ENCODE measurements at places on chromosomes 1 and 21.

DNA sequence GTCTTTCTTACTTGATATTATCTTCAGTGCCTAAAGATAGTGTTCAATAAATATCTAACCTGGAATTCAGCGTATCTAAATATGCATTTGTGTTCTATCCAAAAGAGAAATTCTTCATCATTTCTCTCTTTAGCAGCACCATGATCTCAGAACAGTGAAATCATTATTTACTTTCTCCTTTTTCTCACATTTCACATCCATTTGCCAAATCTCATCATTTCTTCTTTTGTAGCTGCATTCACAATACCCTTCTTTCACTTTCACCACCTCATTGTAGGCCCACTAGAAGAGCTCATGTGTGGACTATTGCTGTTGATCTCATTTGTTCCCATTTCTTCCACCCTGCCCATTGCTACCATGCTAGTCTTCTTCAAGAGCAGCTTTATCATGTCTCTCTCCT, 178.0 kb downstream of the PHTF1 start:
- DNase-seq: no peak

DNA sequence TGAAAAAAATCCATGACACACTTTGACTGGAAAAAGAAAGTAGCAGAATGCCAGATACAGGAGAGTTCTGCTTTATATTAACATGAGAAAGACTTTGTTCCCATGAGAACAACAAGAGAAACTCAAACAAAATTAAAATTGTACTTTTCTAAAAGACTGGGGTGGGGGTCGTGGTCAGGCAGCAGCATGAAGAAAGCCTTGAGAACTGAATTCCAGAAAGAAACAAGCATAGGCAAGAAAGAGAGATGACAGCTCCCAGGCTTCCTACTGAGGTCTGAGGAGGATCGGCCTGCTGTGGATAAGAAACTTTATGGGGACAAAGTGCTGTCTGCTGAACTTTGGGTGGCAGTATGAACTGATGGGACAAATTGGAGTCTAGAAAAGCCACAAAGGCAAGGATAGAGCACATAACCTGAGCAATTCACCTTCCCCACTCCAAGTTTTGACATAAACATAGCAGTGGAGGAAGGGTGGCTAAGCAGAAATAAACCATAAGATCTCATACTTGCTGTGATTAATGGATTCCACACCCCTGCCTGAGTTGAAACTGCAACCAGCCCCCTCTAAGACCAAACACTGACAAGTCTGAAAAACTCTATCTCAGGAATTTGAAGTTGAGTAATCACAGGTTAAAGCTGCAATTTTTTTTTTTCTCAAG, 43.7 kb downstream of the COL6A1 start:
- DNase-seq: no peak

DNA sequence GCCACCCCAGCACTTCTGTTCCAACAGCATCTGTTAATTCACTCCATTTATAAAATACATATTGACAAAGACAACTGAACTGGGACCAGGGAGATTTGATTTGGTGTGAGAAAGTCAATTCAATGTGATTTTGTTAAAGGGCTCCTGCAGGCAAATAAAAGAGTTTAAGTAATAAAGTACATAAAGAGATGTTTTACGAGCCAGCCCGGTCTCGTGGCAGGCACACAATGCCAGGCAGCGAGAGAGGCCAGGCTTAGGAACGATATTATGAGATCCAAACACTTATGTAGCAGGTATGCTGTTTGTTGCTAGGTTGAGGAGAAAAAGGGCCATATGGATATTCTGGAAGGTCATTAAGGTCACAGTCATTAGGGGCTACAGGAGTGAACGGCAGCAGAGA, 227.1 kb downstream of the KCTD3 start:
- no peak for DNase-seq

DNA sequence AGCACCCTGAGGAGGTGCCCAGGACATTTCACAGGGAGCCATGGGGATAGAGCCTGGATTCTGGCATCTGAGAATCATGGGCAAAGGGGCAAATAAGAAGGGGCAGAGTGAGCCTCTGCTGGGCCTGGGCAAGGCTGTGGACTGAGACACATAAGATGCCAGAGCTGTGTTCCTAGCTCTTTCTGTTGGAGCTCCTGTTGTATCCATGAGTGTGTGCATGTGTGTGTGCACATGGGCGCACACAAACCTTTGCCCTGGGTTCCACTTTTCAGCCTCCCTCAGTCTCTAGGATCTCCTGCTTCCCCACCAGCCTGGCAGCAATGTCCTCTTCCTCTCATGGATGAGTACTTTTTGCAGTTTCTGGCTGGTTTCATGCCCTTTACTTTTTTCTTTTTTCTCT, 44.0 kb downstream of the ATF3 start:
- no peak for DNase-seq

DNA sequence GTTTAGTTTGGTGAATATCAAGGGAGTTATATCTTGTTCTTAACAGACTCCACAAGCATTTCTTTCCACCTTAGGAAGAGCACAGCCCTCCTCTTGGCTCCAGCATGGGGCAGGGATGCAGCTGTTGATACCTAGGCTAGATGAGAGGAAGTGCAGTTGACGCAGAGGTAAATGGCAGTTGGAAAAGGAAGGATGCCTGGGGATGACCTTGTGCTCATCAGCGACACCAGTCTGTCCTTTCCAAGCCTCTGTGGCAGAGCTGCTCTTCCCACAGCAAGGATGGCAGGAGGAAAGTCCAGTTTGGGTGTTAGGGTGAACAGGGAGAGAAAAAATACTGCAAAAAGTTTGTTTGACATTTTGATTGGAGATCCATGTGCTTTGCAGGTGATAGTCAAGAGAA, 6.2 kb downstream of the PROX1 start:
- no peak for DNase-seq

DNA sequence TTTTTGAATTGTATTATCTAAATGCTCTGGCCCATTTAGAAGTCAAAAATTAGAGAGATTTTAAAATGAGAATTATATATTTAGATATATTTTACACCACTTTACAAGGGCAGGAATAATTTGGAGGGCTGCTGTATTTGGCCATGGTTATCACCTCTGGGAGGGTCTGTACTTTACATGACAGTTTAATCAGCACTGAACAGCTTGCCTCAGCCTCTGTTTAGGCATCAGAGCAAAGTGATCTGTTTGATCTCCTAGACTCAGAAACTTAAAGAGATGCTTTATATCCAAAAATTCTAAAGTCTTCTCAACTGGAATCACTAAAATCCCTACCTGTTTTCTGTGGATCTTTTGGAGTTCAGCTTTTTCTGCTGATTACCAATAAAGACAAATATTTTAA, 5.4 kb upstream of the SPTA1 start:
- no peak for DNase-seq

DNA sequence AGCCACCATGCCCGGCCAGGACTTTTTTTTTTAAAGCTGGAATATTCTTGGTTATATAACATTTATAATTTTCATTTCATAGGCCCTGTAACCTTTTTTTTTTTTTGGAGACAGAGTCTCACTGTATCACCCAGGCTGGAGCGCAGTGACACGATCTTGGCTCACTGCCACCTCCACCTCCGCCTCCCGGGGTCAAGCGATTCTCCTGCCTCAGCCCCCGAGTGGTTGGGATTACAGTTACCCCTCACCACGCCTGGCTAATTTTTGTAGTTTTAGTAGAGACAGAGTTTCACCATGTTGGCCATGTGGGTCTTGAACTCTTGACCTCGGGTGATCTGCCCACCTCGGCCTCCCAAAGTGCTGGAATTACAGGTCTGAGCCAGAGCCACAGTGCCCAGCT, 12.6 kb downstream of the ZYG11B start:
- no peak for DNase-seq

DNA sequence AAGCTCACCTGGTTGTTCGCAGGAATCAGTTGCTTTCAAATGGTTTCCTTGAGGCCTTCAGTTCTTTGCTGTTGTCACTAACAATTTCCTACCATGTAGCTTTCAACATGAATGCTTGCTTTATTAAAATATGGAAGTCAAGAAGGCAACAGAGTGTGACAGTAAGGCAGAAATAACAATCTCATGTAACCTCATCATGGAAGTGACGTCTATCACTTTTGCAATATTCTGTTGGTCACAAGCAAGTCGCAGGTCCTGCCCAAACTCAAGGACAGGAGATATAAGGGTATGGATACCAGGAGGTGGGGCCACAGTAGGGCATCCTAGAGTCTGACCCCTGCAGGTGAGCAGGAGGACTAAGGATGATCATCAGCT, 296.8 kb upstream of the ZP4 start:
- no peak for DNase-seq

GRCh38 chr1:36843906-36844610, 190.3 kb downstream of the GRIK3 start:
- no peak for DNase-seq

GRCh38 chr1:154288661-154289060, 16.2 kb downstream of the HAX1 start:
- DNase-seq: no peak

DNA sequence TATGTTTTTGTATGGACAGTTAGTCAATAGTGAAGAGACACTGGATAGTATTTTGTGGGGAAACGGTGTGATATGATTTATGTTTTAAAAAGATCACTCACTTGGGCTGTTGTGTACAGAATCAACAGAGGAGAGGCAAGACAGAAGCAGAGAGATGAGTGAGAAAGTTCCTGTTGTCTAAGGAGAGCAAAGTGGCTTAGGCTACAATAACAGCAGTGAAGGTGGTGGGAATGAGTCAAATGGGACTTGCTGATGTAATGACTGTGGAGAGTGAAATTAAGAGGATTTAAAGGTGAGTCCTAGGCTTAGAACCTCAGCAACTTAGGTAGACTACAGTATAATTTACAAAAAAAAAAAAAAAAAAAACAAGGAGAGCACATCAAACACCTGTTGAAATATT, 169.2 kb upstream of the HP1BP3 start:
- no peak for DNase-seq

DNA sequence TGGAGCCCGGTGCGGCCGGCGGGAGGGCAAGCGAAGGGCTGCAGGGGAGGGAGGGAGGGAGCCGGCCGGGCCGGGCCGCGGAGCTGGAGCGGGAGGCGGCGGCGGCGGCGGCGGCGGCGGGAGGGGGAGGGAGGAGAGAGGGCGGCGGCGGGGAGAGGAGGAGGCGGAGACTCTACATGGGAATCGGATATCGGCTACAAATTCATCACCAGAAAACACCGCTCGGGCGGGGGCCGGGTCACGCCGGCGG, at the start of gene AKT3:
TSS of gene AKT3 (minus strand) at position 42 of the 250 bp plus-strand sequence. CDS start 7,073 bp downstream, outside the sequence.
- DNase-seq: no peak

- DNase-seq: no peak
These were observed 278.5 kb upstream of the C1orf174 start for GRCh38 chr1:4178501-4179113.

GRCh38 chr1:52814465-52814864, 28.1 kb upstream of the ZYG11A start:
- DNase-seq: no peak

- DNase-seq: no peak
These were observed 44.0 kb upstream of the HSD3B1 start for GRCh38 chr1:119462964-119463363.

GRCh38 chr1:17108786-17109185, 10.5 kb downstream of the PADI2 start:
- DNase-seq: no peak
